ENCODE measurements at places on chromosomes 3 and 15. TPM values are rescaled to one million over a fixed set of nuclear protein-coding genes. Genes with fewer than 3 reads are reported as not detected.

DNA sequence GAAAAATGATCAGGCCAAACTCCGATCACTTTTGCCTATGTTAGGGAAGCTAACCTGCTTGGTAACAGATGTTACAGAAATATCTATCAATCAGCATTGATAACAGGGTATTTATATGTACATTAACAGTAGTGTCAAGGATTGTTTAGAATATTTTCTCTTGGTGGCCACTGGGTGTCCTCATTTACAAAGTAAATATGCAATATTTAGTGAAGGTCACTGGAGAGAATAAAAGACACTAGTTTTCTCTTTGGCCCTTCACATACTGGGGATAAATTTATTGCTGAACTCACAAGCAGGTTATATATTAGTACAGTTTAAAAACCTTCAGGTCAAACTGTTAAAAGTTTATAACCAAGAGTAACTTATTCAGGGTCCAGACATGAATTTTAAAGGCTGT lies 69.0 kb downstream of the TIGIT start:
- no peak for DNase-seq

DNA sequence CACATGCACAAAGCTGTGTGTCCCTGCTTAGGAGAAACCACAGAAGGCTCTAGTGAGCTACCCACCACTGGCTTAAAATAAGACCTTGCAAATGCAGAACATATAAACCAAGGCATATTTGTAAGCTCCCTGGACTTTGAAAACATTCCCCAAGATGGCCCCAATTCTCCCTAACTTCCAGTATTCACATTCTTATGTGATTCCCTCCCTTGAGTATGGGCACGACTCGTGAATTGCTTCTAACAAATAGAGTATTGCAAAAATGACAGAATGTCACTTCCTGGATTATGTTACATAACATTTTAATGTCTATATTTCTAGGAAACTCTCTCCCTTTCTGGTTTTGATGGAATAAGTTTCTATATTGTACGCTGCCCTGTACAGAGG lies 131.8 kb upstream of the MCTP2 start:
- no peak for DNase-seq

DNA sequence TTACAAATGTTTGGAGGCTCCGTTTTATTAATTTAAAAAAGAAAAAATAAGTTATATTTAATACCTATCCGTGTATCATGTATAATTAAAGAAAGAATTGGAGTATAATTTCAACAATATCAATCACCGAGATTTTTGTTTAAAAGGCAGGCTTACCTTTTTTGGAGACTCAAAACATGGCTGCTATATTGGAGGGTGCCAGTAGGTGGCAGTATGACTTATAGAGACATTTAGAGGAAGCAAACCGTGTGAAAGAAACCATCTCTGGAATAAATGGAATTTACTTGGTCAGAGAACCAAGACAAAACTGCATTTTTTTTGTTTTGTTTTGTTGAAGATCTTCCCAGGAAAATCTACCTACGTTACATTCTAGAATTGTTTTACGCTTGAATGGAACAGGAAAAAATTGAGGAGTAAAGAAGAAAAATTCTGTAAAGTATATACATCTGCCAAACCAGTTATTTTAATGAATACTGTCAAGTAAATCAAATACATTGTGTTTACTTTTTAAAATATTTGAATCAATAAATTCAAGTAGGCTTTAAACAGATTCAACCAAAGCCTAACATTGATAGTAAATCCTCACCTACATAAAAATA lies 802.6 kb upstream of the ALCAM start:
- DNase-seq = no peak

- DNase-seq = no peak
These were observed 59.5 kb upstream of the TSEN2 start for GRCh38 chr3:12424635-12425319.

GRCh38 chr3:16183601-16184270 lies 9.3 kb downstream of the GALNT15 start:
- no peak for DNase-seq

DNA sequence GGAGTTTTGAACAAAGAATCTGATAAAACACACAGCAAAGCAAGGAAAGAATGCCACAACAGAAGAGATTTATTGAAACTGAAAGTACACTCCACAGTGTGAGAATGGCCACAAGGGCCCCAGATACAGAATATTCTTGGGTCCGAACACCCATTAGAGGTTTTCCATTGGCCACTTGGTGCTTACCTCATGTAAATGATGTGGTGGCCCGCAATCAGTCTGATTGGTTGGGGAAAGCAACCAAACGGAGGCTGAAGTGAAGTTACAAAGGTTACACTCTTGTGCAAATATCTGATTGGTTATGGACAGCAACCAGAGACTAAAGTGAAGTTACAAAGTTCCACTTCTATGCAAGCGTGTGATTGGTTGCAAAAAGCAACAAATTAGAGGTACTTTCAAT lies 20.4 kb downstream of the NSUN3 start:
- DNase-seq = no peak

- no peak for DNase-seq
These were observed 19.9 kb downstream of the ADAMTS7 start for GRCh38 chr15:78791357-78791756.

- no peak for DNase-seq
These were observed 178.9 kb downstream of the KCNMB2 start for GRCh38 chr3:178714925-178715832.

GRCh38 chr3:179233043-179233442 lies 17.9 kb downstream of the KCNMB3 start:
- no peak for DNase-seq

Gene LRRC31
- not detected for total RNA-seq

Gene MUSTN1
- total RNA-seq = 86.6 TPM

Gene ZNF80
- total RNA-seq = 0.15 TPM
